ENCODE measurements at places on chromosomes 16 and 17.

DNA sequence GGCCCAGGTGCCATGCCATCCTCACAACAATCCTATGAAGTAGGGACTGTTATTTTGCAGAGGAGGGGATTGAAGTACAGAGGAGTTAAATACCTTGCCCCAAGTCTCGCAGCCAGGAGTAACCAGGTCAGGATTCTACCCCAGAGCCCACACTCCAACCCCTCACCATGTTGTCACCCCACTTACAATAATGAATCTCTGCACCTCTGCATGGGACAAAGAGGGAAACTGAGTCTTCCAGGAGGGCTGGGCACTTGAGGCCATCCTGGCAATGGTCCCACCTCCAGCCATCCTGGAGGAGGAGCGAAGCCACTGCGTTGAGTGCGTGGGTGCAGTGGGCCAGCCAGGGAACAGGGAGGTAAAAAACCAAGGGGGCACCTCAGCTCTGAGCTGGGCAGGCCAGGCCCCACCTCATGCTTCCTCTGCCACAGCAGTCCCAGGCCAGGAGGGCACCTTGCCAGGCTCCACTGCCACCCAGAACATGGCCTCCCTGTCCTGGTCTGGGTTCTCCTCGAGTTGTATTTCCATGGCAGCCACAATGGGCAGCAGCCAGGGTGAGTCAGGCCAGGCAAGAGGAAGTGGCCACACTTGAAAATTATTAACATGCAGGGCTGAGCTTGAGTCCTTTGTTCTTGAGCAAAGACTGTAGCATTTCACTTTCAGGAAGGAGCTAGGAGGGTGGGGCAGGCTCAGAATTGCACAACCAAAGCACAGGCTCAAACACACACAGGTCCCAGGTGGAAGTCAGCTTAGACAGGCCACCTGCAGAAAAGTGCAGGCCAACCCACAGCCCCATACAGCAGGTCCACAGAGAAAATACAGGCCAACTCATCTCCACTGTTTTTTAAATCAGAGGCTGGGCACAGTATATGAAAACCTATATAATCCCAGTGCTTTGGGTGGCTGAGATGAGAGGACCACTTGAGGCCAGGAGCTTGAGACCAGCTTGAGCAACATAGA, 52.1 kb downstream of the CUEDC1 start:
- DNase-seq = no peak

DNA sequence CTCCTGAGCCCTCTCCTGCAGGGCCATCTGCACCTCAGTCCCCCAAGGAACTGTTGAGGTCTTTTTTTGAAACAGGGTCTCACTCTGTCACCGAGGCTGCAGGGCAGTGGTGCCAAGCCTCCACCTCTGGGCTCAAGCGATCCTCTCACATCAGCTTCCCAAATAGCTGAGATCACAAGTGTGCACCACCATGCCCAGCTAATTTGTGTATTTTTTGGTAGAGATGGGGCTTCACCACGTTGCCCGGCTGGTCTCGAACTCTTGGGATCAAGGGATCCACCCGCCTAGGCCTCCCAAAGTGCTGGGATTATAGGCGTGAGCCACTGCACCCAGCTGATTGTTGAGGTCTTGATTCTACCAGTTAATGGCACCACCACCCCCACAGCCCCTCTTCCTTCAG, 27.9 kb upstream of the ENDOV start:
- DNase-seq = no peak

DNA sequence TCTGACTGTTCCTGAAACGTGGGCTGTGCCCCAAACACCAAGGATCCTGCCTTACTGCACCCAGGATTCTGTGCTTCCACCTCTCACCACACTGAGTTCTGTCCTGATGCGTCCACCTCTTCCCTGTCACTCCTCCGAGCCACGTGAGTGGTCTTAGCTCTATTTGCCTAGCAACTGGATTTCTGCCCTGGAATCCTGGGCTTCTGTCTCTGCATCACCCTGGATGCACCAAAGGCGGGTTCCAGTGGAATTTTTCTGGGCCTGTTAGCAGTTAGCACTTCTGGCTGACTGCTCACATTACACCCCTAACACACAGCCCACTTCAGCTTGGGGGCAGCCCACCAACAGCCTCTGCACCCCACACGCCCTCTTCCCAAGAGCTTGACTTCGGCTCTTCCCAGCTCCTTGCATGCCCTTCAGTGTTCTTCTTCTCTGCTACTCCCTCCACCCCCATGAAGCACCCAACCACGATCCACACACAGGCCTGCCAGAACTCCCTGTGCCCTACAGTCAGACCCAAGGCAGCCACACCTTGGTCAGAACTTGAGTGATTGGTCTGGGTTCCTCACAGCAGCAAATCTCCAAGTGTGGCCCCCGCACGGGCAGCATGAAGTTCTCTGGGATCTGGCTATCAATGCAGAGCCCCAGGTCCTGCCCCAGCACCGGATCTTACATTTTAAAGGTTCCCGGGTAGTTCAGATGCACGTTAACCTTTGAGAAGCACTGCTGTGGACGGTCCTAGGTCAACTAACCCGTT, 129.8 kb upstream of the RCVRN start:
- DNase-seq = no peak

- peak; percentile 55 for DNase-seq
Observed at GRCh38 chr16:53435066-53435688, 906 bp downstream of the RBL2 start.

- DNase-seq = no peak
Observed at GRCh38 chr17:82242977-82243647, 14.3 kb downstream of the SLC16A3 start.

GRCh38 chr16:15970202-15970601, 20.8 kb downstream of the ABCC1 start:
- no peak for DNase-seq

GRCh38 chr17:80229011-80229410, 8.8 kb downstream of the SLC26A11 start:
- DNase-seq = no peak

- DNase-seq = no peak
Observed at GRCh38 chr16:29825145-29826044, 5.1 kb downstream of the MVP start.

GRCh38 chr17:42288803-42289610, 709 bp downstream of the STAT5A start:
- DNase-seq = peak; percentile 40

GRCh38 chr17:82869536-82869935, 29.7 kb upstream of the ZNF750 start:
- DNase-seq = no peak

DNA sequence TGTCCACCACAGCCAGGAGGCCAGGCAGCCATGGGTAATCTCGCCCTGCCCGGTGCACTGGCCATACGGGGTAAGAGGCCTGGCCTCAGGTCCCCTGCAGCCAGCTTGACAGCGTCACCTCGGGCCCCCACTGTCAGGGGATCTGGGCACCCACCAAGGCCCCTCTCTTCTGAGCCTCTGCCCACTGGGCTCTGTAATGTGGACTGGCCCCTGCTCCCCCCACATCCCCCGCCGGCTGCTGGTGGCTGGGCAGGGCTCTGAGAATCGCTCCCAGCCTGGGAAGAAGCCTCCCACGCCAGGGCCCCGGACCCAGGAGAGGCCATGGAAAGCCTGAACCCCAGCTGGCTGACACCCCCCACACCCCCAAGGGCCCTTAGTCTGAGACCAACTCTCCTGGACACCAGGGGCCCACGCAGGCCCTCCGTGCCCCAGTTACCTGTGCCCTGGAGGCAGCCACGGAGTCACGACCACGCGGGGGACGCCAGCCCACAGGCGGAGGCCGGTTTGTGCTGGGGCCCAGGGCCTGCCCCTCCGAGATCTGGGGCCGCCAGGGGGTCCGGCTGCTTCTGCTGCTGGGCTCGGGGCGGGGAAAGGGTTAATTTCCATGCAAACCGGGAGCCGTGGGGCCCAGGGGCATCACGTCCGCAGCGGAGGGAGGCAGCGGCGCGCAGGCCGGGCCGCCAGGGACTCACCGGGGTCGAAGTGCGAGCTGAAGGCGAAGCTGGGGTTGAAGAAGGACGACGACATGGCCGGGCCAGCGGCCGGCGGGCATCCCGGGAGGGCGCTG, at the start of gene PVALEF:
Gene PVALEF (plus strand): TSS at position 262 of the 787 bp plus-strand sequence. CDS start 15,720 bp downstream, outside the sequence.
- DNase-seq = no peak

GRCh38 chr16:80824623-80825364, 20.4 kb upstream of the CDYL2 start:
- no peak for DNase-seq

DNA sequence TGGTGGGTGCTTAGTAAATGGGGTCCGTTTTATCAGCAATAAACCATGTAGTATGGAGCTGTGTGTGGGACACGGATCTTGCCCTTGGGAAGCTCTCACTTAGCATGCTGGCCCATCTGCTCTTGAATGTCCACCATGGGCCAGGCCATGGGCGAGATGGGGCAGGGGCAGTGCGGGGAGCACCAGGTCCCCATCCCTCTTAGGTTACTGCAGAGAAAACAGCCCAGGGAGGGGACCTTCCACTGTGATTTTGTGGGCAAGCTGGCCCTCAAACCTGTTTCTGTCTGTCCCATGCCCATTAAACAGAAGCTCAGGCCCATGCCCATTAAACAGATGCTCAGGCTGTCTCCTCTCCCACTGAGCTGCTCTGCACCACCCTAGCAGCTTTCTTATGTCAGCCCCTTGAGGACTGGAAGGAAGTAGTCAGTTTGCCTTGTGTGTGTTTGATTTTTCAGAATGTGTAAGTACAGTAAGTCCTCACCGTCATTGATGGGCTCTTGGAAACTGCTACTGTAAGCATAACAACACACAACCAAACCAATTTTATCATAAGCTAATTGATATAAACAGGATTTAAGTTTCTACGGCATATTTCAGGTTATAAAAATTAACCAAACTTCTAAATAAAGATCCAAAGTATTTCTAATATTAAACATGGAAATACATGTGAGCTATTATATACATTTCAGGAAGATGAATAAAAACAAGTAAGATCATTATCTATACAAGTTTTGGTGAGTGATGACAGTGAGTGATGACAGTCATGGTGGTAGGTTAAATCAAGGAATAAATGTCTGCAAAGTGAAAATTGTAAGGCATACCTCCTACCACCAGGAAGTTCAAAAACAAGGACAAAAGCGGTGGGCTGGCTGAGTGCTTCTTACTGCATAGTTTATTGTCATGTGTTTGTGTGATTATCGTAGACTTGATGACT, 11.5 kb downstream of the MPRIP start:
- no peak for DNase-seq

- no peak for DNase-seq
Observed at GRCh38 chr17:7205561-7205960, 14.1 kb downstream of the DLG4 start.

DNA sequence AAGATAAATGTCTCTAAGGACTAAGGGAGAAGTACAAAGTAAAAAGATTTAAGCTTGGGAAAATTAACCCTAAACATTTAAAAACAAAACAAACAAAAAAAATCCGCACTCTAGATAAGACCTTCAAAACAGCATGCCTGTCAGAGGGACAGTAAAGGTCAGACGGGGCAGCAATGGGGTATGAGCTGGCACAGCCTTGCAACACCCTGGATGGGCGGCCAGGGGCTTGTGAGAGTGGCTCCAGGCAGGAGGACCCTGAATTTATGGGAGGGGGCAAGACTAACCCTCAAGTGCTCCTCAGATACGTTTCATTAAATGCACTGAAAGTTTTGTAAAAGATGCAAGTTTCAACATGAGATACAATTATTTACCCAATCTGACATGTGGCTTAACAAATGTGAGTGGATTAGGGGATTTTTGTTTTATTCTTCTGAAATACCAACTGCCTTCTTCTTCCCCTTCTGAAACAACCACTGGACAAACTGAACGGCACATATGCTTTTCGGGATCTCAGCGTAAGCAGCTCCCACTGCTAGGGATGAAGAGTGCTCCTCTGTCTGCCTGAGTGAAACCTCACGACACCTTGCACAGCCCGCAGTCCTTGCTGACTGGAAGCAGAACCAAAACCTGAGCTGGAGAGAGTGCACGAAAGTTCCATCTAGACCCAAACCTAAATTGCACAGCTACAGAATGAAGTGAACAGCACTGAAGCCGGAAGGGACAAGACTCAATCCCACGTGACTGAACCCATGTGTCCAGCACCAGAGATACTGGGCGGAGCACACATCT, 128.4 kb downstream of the ANKRD11 start:
- no peak for DNase-seq

DNA sequence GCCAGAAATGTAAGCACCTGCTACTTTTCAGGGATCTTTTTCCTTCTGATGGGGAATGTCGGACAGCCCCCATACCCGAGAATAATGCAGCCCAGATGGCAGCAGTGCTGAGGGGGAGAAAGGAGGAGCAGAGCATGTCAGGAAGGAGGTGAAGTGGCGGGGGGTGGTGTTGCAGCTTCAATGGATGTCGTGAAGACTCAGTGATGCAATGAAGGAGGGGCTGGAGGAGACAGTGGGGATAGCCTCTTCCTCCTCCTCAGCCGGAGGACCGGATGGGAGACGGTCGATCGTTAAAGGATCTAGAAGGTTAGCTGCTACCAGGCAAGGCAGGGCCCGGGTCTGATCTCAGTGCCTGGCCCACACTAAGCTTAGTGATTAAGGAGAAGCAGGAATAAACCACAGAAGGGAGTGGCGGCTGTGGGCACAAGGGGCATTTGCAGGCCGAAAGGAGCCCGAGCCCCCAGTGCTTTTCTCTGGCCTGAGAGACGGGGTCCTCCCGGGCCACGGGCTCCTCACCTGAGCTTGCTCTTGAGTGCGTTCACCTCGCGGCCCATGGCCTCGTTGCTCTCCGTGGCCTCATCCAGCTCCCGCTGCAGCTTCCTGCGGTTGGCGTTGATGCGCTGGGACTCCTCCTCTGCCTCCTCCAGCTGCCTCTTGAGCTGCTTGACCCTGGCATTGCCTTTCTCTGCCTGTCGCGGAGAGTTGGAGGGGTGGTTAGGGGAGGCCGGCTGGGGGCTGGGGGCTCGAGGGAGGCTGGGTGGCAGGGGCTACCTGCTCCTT, 64.5 kb downstream of the NDE1 start:
- DNase-seq = no peak

DNA sequence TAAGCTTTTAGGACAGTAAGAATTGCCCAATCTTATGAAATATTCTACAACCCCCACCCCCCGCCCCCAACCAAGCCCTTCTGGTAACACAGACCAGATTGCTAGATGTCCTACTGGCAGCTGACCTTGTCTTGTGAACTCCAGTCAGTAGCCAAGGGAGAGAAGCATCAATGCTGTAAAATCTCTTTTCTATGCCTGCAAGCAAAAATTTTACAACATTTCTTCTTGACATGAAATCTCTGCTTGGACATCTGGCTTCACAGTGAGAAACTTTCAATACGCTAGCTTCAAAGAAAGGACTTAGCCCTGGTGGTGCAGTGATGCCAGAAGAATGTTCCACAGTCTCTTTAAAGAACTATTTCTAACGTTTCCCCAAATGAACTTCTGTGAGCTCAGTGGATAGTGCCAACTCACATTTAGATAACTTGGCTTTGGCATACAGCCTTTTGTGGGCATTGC, 169.3 kb upstream of the AXIN2 start:
- DNase-seq = no peak

GRCh38 chr16:48432136-48432535, 46.9 kb upstream of the SIAH1 start:
- DNase-seq = no peak

- DNase-seq = no peak
Observed at GRCh38 chr16:70341600-70341999, 5.1 kb upstream of the DDX19A start.

DNA sequence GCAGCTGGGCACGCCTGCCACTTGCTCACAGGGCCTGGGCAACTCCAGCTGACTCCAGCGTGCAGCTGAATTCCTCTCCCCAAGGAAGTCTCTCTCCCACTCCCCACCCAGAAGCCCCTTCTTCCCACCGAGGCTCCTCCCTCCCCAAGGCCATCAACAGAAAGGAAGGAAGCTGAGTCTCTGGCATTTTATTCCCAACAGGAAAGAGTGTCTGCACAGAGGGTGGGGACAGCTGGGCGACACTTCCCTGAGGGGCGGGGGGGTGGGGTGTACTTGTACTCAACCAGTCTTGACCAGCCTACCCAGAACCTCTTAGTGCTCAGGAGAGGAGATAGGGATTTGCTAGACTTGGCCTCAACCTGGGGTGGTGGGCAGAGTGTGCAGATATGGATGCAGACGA, at the start of gene EXOC3L1:
Gene EXOC3L1 (minus strand): TSS at position 96 of the 400 bp plus-strand sequence. CDS start 460 bp downstream, outside the sequence.
- DNase-seq = no peak

Measured in activated effector memory CD4-positive, alpha-beta T cell treated with Interleukin-2 at 50 U/mL for 16 hours (primary cell).